ENCODE measurements at places on chromosomes 11 and 22.

DNA sequence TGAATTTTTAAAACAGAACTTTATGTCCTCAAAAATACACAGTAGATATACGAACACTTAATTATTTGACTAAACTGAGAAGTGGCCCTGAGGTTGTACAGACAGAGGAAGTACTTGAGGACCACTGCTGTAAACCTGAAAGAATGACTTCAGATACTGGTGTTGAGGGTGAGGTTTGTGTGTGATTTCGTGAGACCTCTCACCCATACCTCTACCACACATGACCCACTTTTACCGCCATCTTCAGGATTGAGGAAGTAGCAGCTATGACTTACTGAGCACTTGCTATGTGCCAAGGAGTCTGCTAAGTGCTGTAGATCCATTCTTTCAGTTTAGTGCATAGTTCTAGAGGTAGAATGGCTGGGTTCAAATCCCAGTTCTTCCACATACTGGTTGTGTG lies 21.9 kb downstream of the MMP13 start:
- no peak for DNase-seq

DNA sequence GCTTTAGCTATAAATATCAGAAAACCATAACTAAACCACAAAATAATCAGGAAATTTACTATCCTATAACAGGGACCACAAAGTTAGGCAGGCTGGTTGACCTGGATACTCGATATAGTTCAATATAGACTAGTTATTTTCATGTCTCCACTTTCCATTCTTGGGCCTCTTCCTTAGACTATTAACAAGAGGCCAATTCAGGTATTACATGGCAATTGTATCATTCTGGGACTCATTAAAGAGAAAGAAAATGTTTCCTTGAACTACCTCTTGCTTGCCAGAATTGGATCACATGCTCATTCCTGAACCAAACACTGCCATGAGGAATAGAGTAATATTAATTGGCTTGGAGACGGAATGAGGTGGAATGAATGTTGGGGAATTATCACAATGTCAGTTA lies 76.0 kb downstream of the EIF3M start:
- DNase-seq = no peak

- no peak for DNase-seq
Measured at GRCh38 chr11:119972281-119972680, 165.6 kb downstream of the TRIM29 start.

- DNase-seq = no peak
Measured at GRCh38 chr11:94658888-94659287, 91.7 kb downstream of the PIWIL4 start.

DNA sequence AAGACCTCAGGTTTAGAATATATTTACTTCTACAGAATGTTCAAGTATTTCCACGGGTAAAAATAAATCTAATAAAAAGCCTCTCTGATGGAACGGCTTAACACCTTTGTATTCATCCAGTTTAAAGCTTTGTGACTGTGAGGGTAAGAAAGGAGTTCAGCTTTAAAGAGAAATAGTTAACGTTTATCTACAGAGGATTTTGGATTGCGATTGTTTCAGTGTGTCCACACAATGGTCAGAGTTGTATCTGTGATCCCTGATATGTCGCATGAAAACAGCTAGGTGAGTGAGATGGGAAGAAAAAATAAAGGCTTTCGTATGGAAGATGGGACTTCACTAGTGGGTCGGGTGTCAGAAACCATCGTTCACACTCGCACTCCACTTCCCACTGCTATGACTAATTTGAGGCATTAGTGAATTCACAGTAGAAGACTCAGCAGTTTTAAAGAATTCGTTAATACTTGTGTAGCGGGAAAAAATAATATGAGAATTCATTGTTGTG lies 1.6 kb downstream of the APLP2 start:
- DNase-seq = no peak

DNA sequence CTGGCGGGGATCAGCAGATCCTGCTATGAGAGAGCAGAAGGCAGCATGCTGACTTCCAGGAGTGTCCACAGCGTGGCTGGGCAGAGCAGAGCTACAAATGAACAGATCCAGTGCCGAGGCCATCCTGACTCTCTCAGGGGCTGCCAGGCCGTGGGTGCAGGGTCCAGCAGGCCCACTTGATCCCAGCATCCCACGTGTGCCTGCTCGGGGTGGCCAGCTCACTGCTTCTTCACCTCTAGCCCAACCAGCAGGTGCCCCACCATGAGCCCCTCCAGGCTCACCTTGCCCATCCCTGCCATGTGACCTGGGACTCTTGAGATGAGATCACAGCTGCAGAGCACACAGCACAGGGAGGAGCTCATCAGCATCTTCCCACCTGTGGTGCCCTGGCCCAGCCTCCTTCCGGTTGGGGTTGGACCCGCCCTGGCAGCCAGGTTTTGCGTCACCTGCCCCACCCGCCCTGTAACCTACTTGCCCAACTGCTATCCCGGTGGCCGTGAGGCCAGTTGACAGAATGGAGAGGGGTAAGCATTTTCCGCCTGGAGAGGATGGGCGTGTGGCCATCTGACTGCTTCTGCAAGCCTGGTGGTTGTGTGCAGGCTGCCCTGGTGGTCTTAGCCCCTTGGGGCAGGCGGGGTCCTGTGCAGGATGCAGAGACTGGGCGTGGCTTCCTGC lies 11.0 kb downstream of the TANGO2 start:
- DNase-seq = no peak

DNA sequence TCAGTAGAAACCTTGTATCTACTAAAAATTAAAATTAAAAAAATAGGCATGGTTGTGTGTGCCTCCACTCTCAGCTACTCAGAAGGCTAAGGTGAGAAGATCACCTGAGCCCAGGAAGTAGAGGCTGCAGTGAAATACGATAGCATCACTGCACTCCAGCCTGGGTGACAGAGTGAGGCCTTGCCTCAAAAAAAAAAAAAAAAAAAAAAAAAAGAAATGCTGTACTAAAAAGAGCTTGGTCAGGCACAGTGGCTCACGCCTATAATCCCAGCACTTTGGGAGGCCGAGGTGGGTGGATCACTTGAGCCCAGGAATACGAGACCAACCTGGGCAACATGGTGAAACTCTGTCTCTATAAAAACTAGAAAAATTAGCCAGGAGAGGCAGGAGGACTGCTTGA lies 36.5 kb downstream of the SBF2 start:
- no peak for DNase-seq

- DNase-seq = no peak
Measured at GRCh38 chr11:42913731-42914130, 398.1 kb upstream of the API5 start.

GRCh38 chr11:8913961-8914660 lies 3.1 kb downstream of the AKIP1 start:
- peak; percentile 30 for DNase-seq

DNA sequence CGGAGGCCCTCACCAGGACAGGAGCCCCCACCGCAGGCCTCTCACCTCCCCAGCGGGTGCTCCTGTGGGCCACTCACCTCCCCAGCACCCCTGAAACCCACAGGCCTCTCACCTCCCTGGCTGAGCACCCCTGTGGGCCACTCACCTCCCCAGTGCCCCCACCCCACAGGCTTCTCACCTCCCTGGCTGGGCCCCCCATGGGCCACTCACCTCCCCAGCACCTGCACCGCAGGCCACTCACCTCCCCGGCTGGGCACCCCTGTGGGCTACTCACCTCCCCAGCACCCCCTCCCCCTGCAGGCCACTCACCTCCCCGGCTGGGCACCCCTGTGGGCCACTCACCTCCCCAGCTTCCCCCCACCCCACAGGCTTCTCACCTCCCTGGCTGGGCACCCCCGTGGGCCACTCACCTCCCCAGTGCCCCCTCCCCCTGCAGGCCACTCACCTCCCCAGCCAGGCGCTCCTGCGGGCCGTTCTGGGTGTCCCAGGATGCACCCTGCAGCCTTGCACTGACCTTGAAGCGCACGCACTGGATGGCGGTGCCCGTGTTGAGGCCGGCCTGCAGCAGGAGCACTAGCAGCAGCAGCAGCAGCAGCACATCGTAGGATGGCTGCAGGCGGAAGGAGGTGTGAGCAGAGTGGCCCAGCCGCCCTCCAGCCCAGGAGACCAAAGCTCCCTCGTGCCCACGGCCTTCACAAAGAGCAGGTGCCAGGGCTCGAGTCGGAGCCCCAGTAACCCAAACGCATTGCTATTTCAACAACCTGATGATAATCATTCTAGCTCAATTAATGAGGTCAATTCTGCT lies 5.7 kb upstream of the TTLL8 start:
- no peak for DNase-seq

GRCh38 chr11:80297858-80298632 lies 857.2 kb upstream of the TENM4 start:
- DNase-seq = no peak

GRCh38 chr11:102809971-102810370 lies 12.0 kb upstream of the MMP1 start:
- no peak for DNase-seq

GRCh38 chr22:30643055-30643875 lies 7.7 kb downstream of the SLC35E4 start:
- no peak for DNase-seq

- no peak for DNase-seq
Measured at GRCh38 chr11:33790040-33790439, 15.7 kb upstream of the FBXO3 start.

GRCh38 chr11:9219115-9219514 lies 46.0 kb downstream of the DENND5A start:
- no peak for DNase-seq

- DNase-seq = no peak
Measured at GRCh38 chr11:134578807-134579723, 167.0 kb upstream of the B3GAT1 start.

DNA sequence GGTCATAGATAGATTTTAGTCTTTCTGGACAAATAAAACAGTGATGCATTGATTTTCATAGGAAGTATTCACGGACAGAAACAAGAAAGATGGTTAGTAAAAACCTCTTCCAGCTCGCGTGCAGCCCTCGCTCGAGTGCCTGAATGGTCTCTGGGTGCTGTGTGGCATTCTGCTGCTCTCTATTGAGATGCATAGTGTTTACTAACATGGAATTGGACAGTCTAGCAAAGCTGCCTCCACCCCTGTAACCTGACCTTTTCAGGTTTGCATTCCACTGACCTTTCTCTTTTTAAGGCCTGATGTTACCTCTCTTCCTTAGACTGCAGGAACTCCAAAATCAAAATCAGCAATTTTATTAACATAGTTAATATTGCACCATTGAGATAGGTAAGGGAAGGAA lies 643.4 kb downstream of the JRKL start:
- DNase-seq = no peak

DNA sequence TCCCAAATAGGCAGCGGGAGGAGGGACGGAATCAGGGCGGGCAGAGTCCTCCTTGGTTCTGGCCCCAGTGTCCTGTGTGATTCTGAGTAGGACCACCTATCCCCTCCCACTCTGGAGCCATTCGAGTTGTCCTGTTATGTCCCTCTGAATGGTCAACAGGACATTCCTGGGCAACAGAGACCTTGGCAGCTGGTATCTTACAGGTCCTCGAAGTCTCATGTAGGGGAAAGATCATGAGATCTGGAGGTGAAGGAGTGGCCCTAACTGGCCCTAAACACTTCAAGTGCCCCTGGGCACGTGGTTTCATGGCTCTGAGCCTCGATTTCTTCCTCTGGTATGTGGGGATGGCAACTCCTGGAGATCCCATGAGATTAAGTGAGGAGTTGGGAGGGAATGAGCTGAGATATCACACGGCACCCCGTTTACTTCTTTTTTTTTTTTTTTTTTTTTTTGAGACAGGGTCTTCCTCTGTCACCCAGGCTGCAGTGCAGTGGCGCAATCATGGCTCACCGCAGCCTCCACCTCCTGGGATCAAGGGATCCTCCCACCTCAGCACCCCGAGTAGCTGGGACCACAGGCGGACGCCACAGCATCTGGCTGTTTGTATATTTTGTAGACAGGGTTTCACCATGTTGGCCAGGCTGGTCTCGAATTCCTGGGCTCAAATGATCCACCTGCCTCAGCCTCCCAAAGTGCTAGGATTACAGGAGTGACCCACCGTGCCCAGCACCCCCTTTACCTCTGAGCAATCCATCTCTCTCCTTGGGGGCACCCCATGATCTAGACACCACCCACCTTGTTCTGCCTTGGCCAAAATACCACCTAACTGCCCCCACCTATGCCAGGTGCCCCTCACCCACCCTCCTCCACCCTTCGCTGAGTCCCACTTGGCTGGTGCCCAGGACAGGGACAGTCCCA lies 6.8 kb downstream of the LIF start:
- DNase-seq = no peak

DNA sequence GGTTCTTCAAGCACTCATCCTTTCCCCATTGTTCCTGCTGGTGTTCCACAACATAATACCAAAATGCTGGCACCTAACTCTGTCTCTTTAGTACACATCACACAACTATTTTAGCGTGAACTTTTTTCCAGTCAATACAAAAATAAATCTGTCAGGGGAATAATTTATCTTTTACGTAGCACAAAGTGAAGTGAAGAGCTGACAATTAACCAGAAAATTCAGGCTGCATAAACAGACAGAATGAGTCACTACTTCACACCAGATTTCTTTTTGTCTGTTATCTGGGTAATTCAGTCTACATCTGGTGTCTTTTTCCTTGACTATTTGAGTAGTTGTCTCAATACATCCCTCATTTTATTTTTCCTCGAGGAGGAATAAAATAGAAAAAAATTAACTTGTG lies 7.9 kb upstream of the ETS1 start:
- DNase-seq = no peak

- no peak for DNase-seq
Measured at GRCh38 chr11:126583101-126583500, 227.6 kb downstream of the ST3GAL4 start.

GRCh38 chr11:25565846-25566245 lies 766.1 kb upstream of the ANO3 start:
- no peak for DNase-seq

- no peak for DNase-seq
Measured at GRCh38 chr11:19453651-19454257, 213.0 kb upstream of the E2F8 start.

DNA sequence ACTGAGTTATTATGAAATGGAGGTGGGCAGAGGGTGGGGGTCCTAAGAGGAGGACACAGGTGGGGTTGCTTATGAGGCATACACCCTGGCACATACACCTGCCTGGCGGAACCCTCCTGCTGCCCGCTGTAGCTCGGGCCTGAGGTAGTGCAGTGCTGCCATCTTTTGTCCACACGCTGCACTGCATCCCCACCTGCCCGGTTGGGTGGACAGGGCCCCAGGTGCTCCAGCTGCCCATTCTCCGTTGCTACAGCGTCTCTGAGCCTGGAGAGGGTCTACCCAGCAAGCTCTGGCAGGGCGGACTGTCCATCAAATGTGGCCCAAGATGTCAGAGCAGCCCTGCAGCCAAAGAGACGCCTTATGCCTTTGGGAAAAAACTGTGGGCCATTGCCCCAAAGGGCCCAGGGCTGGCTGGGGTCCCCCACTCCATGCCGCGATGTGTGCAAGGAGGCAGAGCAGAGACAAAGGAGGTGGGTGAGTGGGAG lies 131.2 kb downstream of the BUD13 start:
- no peak for DNase-seq

GRCh38 chr11:64339754-64340408 lies at the start of gene CCDC88B:
CCDC88B (plus strand) TSS chr11:64340204; CDS start chr11:64340267, 63 bp downstream.
- DNase-seq = no peak

- DNase-seq = no peak
Measured at GRCh38 chr11:61669417-61669816, 10.8 kb upstream of the DAGLA start.

Data from occipital lobe (tissue), 3 donors.